Right cardiac atrium (tissue), 5 donors: ENCODE measurements at places on chromosomes 12 and 14. TPM values are rescaled to one million over a fixed set of nuclear protein-coding genes. Genes with fewer than 3 reads are reported as not detected.

DNA sequence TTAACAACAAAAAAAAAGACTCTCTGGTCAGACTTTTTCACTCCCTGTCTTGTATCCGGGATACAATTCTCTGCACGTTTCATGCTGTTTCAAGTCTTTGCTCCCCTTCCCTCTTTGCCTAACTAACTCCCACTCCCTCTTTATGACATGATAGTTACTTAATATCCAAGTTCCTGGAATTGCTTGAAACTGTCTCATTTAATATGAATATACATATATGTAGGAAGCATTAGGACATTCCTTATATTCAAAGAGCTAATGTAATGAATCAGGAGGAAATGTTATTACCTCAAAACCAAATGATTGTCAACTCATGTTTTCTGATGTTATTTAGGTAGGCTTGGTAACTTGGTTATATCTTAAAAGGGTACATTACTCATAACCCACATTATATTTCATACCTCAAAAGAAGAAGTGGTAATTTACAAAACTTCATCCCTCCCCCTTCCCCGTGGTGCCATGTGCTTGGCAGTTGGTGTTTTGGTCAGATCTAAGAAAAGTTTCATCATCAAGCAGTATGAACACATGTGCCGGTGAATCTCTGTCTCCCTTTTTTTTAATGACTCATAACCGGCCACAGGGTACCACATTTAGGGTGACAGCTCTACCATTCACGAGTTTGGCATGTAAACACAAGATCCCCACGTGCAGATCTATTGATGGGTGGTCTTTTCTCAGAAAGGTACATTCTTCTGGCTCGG, 56.5 kb downstream of the HCAR2 start:
- no peak for DNase-seq

DNA sequence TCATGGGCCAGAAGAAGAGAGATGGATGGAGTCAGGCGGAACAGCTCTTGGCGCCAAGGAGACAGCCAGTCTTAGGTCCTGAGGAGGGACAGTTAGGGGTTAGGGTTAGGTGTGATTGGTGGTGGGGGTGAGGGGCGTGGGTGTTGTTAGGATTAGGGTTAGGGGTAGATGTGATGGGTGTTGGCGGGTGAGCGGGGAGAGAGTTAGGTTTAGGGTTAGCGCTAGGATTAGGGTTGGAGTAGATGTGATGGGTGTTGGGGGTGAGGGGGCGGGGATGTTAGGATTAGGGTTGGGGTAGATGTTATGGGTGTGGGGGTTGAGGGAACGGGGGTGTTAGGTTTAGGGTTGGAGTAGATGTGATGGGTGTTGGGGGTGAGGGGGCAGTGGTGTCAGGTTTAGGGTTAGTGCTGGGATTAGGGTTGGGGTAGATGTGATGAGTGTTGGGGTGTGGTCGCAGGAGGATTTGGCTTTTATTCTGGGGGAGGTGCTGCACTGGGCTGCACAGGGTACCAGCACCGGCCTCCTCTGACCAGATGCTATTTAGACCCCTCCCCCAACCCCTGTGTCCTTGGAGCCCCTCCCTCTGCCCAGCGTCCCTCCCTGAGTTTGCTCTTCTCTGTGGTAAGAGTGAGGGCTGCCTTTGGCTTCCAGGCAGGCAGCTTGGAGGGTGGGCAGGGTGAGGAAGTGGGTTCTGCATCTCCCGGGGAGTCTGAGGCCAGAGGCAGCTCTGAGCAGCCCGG, 35.6 kb upstream of the FBRSL1 start:
- DNase-seq: peak; percentile 4

DNA sequence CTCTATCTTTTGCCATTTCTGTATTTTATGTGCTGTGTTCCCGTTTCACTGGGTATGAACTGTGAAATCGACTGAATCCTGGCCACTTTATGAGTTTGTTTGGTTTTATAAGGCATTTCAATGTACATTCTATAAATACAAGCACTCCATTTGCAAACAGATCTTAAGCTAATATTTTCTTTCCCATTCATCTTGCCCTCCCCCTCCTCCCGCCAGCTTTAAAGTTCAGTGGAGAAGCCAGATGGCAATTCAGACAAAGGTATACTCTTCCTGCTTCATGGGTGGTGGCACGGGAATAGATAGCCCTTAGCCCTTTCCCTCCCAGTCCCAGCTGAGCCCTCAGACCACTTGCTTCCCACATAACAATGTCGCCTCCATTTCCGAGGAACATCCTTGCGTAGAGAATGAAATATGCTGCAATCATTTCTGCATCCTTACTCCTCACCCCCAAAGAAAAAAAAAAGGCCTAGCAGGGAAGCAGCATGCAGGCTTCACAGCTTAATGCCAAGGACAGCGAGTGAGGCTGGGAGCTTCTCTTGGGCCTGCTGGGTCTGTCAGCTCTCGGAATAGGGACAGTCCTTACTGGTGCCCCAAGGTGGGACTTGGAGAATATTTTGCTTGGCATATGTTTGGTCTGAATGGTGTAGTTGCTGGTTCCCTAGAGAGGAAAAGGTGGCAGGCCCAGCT, 52.8 kb upstream of the SRSF5 start:
- no peak for DNase-seq

GRCh38 chr14:97943619-97944018, 1146.4 kb downstream of the VRK1 start:
- DNase-seq: no peak

DNA sequence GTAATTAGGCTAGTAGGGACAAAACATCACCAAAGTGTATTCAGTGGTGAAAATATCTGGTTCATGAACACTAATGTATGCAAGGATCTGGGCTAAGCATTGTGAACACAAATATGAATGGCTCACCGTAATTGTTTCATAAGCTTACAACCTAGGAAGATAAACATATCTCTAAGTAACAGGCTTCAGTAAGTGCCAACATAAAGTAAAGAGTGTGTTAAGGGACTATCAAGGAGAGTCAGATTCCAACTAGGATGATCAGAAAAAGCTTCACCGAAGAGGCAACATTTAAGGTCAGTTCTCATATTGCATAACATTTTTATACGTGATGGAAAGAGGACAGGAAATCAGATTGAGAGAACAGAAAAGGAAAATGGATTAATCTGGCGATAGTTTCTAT, 29.4 kb downstream of the ABCC9 start:
- DNase-seq: no peak

GRCh38 chr12:27549801-27550652, 26.0 kb downstream of the PPFIBP1 start:
- DNase-seq: peak; percentile 90

DNA sequence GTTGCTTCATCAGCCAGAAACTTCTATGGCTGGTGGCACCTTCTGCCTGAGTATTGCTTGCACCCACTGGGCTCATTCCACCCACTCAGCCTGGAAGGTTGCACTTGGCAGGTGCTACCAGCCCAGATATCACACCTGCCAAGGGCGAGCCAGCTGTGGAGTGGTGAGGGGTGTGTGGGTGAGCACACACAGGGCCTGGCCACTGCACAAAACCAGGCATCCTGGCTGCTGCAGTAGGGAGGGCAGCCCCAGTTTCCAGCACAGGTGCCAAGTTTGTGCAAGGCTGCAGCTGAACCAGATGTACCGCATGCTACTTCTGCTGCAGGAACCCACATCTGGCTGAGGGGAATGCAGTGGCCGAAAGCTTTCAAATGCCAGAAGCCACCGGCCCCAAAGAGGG, 1147.8 kb downstream of the FSCB start:
- no peak for DNase-seq

DNA sequence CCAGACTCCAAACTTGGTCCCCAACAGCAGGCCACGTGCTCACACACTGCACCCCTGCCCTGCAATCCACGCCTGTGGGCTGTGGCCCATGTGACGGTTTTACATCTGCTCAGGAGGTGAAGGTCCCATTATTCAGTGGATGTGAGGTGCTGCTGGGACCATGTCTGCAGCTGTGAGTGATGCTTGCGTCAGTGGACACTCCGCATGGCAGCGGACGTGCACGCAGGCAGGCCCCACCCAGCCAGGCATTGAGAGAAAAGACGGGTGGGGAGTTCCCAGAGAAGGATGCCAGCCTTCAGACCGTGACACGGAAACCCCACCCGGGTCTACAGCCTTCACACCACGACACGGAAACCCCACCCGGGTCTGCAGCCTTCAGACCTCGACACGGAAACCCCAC, 67.6 kb downstream of the NOC4L start:
- DNase-seq: no peak

DNA sequence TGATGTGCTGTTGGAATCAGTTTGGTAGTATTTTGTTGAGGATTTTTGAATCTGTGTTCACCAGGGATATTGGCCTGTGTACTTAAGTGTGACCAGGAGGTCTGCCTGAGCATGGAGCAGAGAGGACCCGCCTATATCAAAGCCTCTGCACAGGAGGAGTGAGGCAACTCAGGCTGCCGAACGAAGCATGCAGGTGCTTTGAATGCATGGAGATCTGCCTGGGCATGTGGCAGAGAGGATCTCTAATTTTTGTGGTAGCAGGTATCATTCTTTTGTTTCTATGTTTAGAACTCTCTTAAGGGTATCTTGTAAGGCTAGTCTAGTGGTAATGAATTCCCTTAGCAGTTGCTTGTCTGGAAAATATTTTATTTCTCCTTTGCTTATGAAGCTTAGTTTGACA, 26.9 kb downstream of the RAB3IP start:
- no peak for DNase-seq

DNA sequence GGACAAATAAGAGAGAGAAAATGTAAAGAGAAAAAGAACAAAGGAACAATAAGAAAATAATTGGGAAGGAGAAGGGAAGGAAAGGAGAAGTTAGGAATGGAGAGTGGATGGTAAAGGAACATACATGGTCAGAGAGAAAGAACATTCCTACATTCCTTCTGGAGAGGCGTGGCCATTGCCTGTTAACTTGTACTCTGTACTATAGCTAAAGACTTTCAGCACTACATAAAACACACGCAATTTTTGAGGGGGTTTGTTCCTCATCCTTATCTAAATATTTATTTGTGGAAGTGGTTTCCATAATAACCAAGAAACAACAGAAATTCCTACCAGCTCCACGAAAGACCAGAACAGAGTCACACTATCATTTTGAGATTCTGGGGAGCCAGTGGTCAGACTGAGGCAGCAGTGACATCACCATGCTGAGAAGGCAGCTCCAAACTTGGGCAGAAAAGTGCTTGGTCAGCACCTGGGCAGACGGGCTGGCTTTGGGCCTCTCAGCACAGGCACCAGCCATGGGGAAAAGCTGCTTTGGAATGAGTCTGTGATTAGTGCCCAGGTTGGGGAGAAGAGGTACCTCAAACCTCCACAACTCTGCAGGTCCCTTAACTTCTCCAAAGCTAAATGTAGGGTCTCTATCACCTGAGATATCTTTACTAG, 125.9 kb upstream of the NTF3 start:
- no peak for DNase-seq

GRCh38 chr12:113870035-113870434, 96.1 kb downstream of the RBM19 start:
- no peak for DNase-seq

- no peak for DNase-seq
Measured at GRCh38 chr12:29329411-29329810, 51.6 kb downstream of the ERGIC2 start.

- no peak for DNase-seq
Measured at GRCh38 chr12:103273645-103274044, 222.1 kb downstream of the C12orf42 start.

DNA sequence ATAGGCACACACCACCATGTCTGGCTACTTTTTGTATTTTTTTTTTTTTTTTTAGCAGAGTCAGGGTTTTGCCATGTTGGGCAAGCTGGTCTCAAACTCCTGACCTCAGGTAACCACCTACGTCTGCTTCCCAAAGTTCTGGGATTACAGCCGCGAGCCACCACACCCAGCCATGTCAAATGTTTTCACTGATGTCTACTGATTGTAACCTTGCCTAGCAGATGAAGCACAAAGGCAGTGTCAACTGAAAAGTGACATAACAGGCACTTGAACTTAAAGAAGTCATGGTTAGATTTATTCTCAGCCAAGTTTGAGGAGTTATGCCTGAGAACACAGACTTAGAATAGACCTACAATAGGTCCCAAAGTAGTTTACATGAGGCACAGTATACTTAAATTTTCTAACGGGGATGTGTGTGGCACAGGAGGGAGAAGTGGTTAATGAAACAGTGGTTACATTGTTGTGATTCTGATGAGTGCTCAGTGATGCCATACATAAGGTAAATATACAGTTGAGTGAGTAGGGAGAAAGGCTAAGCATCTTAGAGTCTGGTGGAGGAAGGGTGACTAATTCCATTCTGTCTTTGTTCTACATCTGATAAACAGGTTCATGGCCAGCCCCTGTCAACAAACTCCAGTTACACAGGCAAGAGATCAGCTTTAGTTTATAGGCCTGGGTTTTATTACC, 12.6 kb upstream of the RNASE4 start:
- no peak for DNase-seq

DNA sequence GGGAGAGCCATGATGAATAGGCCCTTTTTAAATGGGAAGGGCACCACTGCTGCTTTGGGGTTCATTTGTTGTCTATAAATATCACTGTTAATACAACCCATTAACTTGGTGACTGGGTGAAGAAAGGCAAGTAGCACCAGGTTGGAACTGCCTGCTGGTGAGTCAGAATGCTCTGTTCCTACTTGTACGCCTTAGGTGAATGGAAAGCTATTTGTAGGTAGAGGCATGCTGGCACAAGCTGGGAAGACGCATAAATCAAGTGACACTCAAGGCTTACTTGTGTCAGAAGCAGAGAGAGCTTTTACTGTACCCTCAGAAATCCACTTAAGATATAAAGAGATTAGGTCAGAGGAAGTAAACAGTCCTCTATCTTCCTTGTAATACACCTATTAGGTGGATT, 142.5 kb downstream of the TMX1 start:
- DNase-seq: no peak

- DNase-seq: no peak
Measured at GRCh38 chr12:107845980-107846659, 71.6 kb downstream of the ASCL4 start.

DNA sequence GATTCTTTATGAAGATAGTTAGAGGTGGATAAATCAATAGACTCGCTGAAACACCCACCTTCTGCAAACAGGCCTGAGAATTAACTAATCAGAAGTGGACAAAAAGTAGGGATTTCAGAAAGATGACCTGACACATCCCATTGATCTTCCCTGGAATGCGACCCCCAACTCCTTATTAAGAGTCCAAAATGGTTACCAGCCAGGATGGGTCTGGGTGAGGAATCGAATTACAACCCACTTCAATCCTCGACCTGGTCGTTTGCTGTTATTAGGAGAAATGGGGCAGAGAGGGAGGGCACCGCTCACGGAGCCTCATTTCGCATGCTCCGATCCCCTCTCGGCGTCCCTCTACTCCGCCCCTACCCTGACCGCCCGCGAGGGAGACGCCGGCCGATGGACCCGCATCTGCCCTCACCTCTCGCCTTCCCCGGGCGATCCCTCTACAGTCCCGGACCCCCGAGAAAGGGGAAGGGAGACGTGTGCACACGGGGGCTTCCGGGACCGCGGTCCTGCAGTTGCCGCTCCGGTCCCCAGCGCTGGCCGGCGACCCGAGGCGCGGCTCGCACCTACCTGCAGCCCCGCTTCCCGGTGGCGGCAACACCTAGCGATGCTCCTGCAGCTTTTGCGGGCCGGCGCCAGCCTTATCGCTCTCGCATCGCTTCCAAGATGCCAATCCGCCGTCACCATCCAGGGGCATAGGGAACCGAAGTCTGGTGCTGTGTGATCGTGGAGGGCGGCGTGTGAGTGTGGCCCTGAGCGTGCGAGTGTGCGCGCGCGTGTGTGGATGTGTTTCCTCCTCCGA, 69.3 kb upstream of the USP15 start:
- DNase-seq: peak; percentile 48

The ISCU gene
- 457 TPM for polyA plus RNA-seq

The PKP2 gene
- 84.6 TPM for polyA plus RNA-seq

The RBP5 gene
- 0.77 TPM for polyA plus RNA-seq

The CIROP gene
- not detected for polyA plus RNA-seq

The TSPAN19 gene
- 0.07 TPM for polyA plus RNA-seq

The OR4E2 gene
- not detected for polyA plus RNA-seq

The ADIPOR2 gene
- 28.1 TPM for polyA plus RNA-seq

The TSHR gene
- polyA plus RNA-seq: 0.07 TPM

The SLC7A7 gene
- 3.1 TPM for polyA plus RNA-seq
